Activated T-helper 2 cell treated with anti-CD3 and anti-CD28 coated beads, Interferon-gamma antibody, Interleukin-2, Interleukin-4, amounts not matched to agents 10 μg/mL and 5 μg/mL and 100 μg/mL, durations not matched to agents 14 hours and 24 hours and 36 hours (primary cell): ENCODE measurements at places on chromosomes 11 and 22.

DNA sequence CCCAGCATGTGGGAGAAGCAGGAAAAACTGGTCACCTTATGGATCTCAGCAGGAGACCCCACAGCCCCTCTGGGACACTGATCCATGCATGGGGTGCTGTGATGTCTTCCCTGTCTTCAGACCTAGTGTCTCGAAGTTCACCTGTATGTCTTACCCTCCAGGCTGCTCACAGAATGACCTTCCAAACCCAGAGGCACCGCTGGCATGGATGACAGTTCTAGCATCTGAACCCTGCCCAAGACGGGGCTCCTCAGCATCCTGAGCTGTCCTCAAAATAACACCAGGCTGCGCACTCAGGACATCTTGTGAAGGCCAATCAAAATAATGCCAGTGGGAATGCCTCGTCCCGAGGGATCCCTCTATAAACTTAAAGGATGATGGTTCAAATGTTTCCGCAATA lies 824.9 kb downstream of the TBC1D22A start:
- no peak for DNase-seq

DNA sequence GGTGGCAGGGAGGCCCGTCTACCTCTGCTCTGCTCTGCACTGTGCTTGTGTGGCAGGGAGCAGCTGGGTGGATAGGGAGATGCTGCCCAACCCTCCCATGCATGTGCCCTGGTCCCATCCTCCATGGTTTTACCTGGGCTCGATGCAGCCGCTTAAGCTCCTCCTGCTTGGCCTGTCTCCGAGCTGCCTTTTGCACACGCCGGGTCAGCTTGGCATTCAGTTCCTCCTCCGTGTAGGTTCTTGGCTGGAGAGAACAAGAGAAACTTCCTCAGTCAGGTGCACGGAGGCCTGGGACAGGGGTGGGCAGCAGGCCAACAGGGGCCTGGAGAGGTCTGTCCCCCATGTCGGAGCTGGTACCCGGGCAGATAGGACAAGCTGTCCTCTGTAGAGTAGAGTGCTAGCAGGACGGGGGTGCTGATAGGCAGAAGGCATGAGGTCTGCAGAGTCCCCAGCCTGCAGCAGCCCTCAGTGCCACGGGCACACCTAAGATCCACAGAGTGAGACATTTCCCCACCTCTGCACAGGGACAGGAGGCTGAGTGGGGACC lies 36.4 kb upstream of the BID start:
- no peak for DNase-seq

DNA sequence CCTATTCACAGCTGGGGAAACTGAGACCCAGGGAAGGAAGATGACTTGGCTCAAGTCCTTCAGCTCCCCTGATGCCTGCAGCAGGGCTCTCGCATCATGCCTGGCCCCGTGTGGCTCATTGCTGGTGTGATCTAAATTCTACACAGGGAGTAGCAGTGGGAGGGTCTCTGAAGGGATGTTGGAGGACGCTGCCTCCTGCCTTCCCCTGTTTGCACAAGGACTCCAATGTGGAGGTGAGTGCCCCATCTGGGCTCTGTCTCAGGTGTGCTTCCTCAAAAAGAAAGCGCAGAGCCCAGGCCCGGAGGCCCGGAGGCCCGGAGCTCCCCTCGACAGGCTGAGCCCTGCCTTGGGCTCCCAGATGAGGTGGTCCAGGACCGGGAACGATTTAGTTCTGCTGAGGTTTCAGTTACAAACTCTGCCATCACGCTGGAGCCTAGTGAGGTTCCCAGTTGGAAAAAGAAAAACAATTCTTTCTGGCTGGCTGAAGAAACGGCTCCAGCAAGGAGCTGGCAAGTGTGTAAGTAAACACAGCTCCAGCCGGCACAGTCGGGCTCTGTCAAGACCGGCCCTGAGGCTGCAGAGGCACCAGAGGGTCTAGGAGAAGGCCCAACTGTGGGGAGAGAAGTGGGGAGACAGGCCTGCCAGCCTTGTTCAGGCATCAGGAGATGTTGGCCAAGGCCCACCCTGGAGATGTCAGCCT lies 49.8 kb downstream of the NAT10 start:
- no peak for DNase-seq

DNA sequence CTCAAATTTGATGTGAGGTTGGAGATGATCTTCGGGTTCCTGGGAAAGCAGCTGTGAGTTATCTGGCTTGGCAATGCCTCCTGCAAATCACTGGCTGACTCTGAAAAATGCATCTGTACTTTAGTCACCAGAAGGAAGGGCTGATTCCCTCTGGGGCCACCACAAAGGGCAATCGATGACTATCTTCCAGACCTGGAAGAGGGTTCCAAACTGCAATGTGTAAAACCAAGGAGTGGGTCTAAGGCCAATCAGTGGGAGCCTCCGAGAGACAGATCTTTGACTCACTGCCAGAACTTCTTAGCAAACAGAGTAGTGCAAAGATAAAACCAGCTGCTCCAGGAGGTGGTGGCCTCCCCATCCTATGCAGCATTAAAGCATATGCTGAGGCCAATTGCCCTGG lies 29.1 kb upstream of the PAK1 start:
- no peak for DNase-seq

- DNase-seq, result no peak
Measured at GRCh38 chr11:27963370-27963769, 144.6 kb downstream of the KIF18A start.

DNA sequence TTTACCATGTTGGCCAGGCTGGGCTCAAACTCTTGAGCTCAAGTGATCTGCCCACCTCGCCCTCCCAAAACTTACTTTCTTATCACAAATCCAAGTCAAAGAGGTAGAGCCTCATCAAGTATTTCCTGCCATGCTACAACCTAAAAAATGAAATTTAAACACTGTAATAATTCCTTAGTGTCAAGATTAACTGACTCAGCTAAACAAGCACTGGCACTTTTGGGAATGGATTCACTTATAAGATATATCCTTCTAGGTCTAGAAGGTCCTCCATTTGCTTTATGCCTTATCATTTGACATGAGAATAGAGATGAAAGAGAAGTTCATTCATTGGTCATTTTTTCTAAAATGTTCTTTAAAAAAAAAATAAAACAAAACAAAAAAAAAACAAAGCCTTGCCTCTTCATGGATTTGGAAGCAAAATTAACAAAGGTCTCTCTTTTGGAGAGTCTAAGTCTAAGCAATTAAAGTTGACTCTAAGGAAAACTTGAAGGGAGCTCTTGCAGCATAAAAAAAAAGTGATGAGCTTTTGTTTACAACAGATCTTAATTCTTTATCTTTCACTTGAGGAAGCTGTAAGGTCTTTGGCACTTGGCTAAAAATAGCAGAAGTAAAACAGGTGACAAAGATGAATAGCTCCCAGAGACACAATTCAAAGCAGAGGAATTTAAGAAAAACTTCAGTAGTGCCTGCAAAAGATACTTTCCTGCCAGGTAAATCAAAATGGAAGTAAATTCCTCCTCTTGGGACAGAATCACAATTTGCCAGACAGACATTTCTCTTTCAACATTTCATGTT lies 50.3 kb downstream of the CADM1 start:
- DNase-seq, result no peak

DNA sequence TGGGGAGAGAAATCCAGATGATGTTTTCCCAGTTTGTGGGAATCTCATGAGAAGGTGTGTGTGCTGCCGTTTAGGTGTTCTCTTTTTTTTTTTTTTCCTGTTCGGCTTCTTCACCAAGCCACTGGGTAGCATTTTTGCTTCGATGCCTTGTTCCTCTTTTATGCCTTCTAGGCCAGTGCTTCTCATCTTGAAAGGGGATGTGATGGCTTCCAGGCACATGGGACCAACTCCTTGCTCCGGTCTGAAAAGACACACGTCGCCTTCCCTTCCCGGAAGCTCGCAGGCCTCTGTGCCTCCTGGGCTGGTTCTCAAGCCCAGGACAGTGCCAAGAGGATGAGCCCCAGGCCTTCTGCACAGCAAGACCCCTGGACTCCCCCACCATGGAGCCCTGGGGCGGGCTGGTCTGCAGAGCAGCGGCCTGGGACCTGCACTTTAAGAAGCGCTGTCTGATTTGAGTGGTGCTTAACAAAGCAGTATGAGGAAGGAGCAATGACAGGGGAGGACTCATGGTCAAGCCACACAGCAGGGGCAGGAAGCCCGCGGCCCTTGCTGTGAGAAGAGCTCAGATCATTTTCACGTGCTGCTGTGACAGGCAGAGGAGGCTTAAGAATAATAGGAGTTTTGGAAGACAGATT lies 158.8 kb downstream of the MPPED1 start:
- no peak for DNase-seq

- DNase-seq, result no peak
Measured at GRCh38 chr11:116892374-116892773, 55.0 kb upstream of the APOA1 start.

- DNase-seq, result no peak
Measured at GRCh38 chr11:102430158-102430836, 22.3 kb downstream of the TMEM123 start.

GRCh38 chr22:39559456-39560105 lies 11.0 kb upstream of the CACNA1I start:
- no peak for DNase-seq

DNA sequence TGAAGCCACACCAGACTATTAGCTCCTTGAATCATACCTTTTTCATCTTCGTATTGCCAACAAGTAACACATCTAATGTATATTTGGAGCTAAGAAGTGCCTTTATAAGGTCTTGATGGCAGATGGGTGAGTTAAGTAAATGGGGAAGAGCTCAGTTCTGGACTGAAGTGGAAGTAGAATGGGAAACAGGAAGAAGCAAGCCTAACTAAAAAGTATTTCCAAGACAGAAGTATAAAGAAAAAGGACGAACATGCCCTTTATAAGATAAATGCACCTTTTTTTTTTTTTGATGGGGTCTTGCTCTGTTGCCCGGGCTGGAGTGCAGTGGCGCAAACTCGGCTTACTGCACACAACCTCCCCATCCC lies 14.5 kb downstream of the CRTAM start:
- DNase-seq, result no peak

- DNase-seq, result no peak
Measured at GRCh38 chr22:46019351-46019750, 42.4 kb upstream of the WNT7B start.

GRCh38 chr11:68398995-68399851 lies 61.3 kb upstream of the PPP6R3 start:
- DNase-seq, result no peak

- no peak for DNase-seq
Measured at GRCh38 chr11:73734993-73735392, 25.9 kb downstream of the RAB6A start.

DNA sequence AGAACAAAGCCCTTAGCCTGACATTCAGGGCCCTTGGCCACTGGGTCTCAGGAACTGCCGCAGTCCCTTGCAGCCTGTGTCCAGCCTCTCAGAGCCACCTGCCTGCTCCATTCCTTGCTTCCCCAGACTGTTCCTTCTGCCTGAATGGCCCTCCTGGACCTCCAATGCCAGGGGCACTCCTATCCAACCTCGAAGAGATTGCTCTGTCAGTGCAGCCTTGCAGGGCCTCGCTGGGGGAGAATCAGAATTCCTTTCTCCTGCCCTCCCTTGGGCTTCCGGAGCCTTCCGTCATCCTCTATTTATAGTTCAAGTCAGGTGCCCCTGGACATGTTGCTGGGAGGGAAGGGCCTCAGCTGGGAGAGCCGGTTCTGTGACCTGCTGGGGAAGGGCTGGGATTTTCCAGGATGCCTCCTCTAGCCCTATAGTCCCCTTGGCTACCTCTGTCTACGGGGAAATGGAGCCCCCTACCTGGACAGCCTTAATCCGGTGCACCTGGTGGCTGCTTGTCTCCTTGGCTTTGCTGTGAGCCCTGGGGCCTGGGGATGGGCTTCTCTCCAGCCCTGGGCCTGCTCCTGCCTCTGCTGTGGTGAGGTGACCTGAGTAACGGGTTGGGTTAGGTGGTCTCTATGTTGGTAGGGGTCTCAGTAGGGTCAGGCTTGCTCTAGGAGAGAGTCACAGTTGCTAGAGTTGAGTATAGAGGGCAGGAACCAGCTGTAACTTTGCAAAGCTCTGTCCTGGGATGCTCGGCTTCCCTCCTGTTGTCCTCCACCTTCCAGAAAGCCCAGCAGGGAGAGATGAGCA lies 45.9 kb upstream of the SYT7 start:
- DNase-seq, result no peak

- no peak for DNase-seq
Measured at GRCh38 chr11:71525938-71526495, 1.1 kb upstream of the KRTAP5-7 start.

DNA sequence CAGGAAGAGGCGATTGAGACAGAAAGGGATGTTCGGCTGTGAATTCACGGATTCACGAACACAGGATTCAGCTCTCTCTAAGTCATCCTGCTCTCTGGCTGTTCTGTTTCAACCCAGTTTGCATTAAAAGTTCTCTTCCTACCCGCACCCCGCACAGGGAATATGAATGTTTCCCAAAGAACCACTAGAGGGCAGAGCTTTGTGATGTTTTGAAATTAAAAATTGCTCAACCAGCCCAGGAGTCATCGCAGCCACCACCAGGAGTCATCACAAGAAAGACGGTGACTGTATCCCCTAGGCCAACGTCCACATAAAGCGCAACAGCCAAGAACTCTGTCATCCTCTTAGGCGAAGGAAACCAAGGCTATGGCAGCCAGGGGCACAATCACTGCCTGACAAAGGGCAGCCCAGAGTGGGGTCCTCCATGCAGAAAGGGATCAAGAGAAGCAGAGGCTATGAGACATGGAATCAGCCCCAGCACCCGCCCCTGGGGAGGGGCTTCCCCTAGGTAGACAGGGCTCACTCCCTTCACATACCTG lies 122.4 kb downstream of the WT1 start:
- no peak for DNase-seq

DNA sequence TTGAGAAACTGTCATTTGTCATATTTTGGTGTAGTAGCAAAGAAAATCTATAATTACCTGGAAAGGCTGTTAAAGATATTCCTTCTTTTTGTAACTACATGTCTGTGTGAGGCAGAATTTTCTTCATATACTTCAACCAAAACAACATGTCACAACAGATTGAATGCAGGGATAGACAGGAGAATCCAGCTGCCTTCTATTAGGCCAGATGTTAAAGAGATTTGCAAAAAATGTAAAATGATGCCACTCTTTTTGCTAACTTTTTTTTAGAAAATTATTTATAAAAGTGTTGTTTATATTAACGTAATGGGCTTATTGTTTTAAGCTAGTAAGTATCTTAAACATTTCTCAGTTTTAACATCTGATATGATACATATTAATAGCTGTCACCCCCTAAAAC lies 12.7 kb downstream of the DGKZ start:
- DNase-seq, result no peak

GRCh38 chr22:36564422-36565158 lies 35.6 kb upstream of the EIF3D start:
- DNase-seq, result no peak

DNA sequence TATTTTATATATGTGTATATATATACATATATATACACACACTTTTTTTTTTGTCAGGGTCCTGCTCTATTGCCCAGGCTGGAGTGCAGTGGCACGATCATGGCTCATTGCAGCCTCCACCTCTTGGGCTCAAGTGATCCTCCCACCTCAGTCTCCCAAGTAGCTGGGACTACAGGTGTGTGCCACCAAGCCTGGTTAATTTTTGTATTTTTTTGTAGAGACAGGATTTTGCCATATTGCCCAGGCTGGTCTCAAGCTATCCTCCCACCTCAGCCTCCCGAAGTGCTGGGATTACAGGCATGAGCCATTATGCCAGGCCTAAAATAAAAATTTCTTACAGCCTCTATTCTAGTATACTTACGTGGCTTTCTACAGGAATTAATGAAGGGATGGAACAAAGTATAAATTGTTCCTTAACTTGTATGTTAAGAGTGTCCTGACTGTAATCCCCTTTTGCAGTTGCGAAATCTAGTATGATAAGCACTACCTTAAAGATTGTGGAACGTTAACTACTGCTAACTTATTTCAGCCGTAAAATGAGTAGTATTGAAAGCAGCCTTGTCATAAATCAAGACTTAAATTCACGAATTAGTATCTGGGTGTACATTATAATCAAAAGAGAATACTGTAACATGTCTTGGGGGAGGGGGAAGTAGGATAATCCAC lies 2.1 kb downstream of the TRAF6 start:
- no peak for DNase-seq
